ENCODE measurements at places on chromosomes 5 and 9. TPM values are rescaled to one million over a fixed set of nuclear protein-coding genes. Genes with fewer than 3 reads are reported as not detected.

GRCh38 chr5:89067362-89067761, 184.4 kb upstream of the MEF2C start:
- no peak for DNase-seq

GRCh38 chr5:66602621-66603020, 6.4 kb downstream of the MAST4 start:
- no peak for DNase-seq

DNA sequence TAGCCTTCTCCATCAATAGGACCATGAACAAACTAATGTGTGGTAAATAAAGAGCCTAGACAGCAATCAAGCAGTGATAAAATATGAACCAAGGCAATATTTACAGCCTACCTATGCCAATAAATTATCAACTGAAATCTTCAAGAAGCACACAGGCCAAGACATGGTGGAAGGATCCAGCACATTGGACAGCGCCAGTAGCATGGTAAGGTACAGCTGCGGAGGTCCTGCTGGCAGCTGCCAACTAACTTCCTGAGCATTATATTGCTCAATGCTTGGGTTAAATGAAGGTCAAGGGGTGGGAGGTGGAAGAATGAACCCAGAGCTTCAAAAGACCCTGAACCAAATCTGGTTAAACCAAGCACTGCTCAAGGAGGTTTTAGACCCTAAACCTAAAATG, 16.5 kb upstream of the SPDL1 start:
- DNase-seq, result no peak

- DNase-seq, result no peak
These were observed 628 bp downstream of the HOMER1 start for GRCh38 chr5:79513308-79513703.

CAPSL gene
- total RNA-seq, result 1.0 TPM

FOXD4L5 gene
- total RNA-seq, result 0.07 TPM

DNA sequence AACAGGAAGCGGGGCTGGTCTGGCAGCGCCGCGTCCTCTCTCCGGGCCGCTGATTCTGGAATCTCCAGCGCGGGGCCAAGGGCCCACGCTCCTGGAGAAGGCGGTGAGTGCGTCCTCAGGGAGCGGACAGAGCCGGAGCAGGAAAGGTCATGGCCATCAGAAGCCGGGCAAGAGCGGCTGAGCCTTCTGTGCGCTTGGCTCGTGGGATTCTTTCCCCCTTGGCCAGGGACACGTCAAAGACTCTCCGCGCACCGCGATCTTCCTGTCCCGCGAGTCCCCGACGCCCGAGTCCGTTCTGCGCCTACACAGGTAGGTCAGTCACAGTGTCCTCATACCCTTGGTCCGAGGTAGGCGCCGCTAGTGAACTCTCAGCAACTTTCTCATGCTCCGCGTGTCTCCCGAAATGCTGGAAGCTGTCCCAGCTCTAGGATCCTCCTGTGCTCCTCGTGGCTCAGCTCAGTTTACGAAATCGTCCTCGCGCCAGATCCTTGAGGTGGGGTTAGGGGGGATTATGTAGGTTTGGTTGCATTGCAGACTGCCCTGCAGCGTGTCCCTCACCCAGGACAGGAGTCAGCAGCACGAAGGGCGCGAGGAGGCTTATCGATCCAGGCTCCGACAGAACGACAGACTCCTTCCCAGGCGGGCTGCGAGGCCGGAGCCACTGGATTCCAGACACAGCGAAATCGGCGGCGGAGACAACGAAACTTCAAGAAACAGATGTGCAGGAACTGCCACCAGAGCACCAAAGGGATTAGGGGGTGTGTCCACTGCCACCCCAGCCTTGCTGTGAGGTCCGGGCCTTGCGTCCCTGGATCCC, 8.7 kb downstream of the LHX6 start:
- no peak for DNase-seq

ARL14EPL gene
- not detected for total RNA-seq

Measured in activated CD4-positive, alpha-beta memory T cell treated with anti-CD3 and anti-CD28 coated beads for 36 hours (primary cell).